ENCODE measurements at places on chromosomes 7 and 10. TPM values are rescaled to one million over a fixed set of nuclear protein-coding genes. Genes with fewer than 3 reads are reported as not detected.

The UPK3B gene
- total RNA-seq, result 1.1 TPM

The CUZD1 gene
- total RNA-seq, result 1.7 TPM

The SLC29A4 gene
- 1.7 TPM for total RNA-seq

The HIBADH gene
- total RNA-seq, result 20.3 TPM

The HABP2 gene
- total RNA-seq, result not detected

DNA sequence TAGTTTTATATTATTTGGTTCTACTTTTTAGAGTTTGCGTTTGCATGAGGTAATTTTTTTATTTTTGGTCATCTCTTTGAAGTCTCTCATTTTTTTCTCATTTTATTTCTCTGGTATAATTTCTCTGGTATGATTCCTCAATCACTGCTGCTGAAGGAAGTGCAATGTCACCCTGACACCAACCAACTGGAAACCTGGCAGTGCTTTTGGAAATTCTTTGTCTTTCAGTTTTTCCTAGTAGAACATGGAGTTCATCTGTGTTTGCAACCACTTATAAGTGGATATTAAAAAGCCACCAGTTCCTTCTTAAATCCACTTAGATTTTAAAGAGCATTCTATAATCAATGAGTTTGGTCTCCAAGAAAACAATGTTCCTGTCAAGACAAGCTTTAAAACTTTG lies 291.8 kb downstream of the PRKG1 start:
- no peak for DNase-seq
- no peak overlapping the region for H3K4me3 ChIP-seq
- no peak overlapping the region for H3K27ac ChIP-seq
- no peaks in the 10 kb centered on the region for H3K4me1 ChIP-seq

DNA sequence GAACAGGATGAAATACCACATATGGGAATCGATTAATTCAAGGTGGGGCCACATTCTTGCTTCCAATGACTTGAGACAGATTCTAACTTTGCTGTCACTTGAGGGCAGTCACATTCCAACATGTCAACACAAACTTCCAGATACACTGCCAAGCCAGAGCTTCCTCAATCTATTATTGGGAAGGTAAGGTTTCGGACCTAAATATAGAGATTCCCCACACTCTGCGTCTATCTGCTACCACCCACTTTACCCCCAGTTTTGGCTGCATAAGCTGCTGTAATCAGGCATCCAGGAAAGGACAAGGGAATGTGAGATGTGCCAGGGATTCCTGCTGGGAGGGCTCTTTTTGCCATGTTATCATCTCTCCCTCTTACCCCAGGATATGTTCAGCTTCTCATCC lies 20.5 kb upstream of the DGKI start:
- DNase-seq, result no peak
- no peak overlapping the region for H3K27ac ChIP-seq
- no peak overlapping the region for H3K4me3 ChIP-seq
- no peaks in the 10 kb centered on the region for H3K27me3 ChIP-seq
- peaks cover 4% of the 10 kb centered on the region for H3K4me1 ChIP-seq

- no peaks in the 10 kb centered on the region for H3K27me3 ChIP-seq
- H3K4me3 ChIP-seq, result no peak overlapping the region
- H3K36me3 ChIP-seq, result no peaks in the 10 kb centered on the region
- no peak for DNase-seq
Measured at GRCh38 chr7:41152179-41152678, 550.7 kb downstream of the INHBA start.

DNA sequence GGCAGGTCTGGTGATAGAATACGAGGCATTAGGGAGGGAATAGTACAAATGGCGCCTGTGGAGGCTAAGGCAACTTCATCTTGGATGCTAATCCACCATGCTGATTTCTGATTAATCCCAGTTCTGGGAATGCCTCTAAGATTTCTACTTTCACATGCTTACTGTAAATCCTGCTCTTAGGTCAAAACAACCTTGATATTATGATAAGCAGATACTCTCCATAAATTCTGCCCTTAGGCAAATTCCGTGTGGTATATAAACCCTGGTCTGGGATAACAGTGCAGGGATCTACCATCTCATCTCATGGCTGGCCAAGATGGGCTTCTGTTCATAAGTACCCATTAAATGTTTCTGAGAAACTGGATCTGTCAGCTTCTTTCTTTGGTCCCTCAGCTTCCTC lies 11.4 kb upstream of the NEUROG3 start:
- H3K36me3 ChIP-seq, result no peaks in the 10 kb centered on the region
- H3K4me1 ChIP-seq, result peaks cover 10% of the 10 kb centered on the region
- H3K27ac ChIP-seq, result no peak overlapping the region
- H3K27me3 ChIP-seq, result peaks cover 13% of the 10 kb centered on the region
- no peak for DNase-seq

GRCh38 chr10:98030991-98031431 lies 590 bp upstream of the CRTAC1 start:
- H3K4me3 ChIP-seq, result no peak overlapping the region
- H3K27me3 ChIP-seq, result peaks cover 60% of the 10 kb centered on the region
- H3K4me1 ChIP-seq, result peaks cover 3% of the 10 kb centered on the region
- DNase-seq, result no peak

DNA sequence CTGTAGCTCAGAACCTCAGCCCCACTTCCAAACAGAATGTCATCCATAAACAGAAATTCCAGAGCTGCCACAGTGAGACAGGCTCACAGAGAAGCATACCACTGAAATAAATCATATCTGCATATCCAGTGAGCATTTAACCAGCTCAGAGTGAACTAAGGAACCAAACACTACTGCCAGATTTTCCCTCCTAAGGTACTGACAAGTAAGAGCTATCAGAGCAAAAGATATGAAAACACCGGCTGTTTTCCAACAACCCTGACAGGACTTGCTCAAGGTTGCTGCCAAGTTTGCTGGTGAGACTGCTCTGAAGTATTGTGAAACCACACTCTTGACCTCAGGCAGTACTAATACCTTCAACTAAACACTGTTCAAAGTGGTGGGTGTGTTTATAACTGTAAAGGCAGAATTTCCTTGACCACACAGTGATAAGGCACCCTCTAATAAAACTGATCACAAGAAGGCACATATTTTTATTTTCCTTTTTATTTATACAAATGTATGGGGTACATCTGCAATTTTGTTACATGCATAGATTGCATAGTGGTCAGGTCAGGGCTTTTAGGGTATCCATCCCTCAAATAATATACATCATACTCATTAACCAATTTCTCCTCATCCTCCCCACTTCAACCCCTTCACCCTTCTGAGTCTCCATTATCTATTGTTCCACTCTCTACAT lies 18.3 kb downstream of the SGMS1 start:
- peaks cover 6% of the 10 kb centered on the region for H3K36me3 ChIP-seq
- no peaks in the 10 kb centered on the region for H3K27me3 ChIP-seq
- no peak for DNase-seq
- H3K4me1 ChIP-seq, result peaks cover 69% of the 10 kb centered on the region
- H3K4me3 ChIP-seq, result no peak overlapping the region

GRCh38 chr7:34806831-34807230 lies 148.8 kb downstream of the NPSR1 start:
- no peaks in the 10 kb centered on the region for H3K4me1 ChIP-seq
- peaks cover 13% of the 10 kb centered on the region for H3K27me3 ChIP-seq
- H3K27ac ChIP-seq, result no peak overlapping the region
- no peak for DNase-seq

GRCh38 chr10:74891053-74891452 lies 64.7 kb downstream of the KAT6B start:
- no peak overlapping the region for H3K4me3 ChIP-seq
- no peak for DNase-seq
- H3K27me3 ChIP-seq, result no peaks in the 10 kb centered on the region
- peaks cover 34% of the 10 kb centered on the region for H3K4me1 ChIP-seq
- no peak overlapping the region for H3K27ac ChIP-seq

- no peaks in the 10 kb centered on the region for H3K27me3 ChIP-seq
- H3K36me3 ChIP-seq, result no peaks in the 10 kb centered on the region
- H3K4me3 ChIP-seq, result peak overlapping the region; percentile 43
- DNase-seq, result no peak
- H3K4me1 ChIP-seq, result peaks cover 23% of the 10 kb centered on the region
Measured at GRCh38 chr7:151936207-151936606, 20.0 kb upstream of the GALNTL5 start.

DNA sequence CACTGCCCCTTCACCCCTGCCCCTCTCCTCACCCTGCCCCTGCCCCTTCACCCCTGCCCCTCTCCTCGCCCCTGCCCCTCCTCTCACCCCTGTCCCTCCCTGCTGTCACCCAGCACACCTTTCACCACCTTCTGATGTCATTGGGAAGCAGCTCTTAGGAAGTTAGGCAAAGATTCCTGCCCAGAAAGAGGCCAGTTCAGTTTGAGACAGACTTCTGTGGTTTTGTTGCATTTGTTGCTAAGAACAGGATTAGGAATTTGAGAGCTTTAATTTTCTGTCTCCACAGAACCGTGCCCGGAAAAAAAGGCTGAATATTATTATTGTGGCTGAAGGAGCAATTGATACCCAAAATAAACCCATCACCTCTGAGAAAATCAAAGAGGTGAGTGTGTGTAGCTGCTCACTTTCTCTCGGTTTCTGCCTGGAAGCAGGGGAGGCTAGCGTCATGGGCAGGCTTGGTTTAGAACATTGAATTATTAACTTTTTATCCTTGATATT lies 39.6 kb downstream of the PFKP start:
- H3K36me3 ChIP-seq, result peaks cover 69% of the 10 kb centered on the region
- H3K4me3 ChIP-seq, result no peak overlapping the region
- H3K27ac ChIP-seq, result no peak overlapping the region

DNA sequence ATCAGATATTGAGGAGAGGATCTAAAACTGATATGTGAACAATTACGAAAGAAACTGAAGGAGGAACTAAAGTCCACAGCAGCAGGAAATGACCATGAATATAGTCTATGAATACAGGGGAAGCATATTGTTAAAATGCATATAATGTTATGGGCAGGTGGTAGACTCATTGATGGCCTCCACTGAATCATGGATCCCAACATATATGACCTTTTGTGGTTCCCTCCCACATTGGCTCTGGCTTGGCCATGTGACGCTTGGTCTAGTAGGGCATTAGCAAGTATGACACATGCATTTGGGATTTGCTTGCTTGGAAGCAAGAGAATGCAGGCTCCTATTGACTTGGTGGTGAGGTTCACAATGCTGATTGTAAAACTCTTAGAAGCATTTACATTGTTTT lies 55.2 kb upstream of the RAB18 start:
- no peaks in the 10 kb centered on the region for H3K27me3 ChIP-seq
- no peak overlapping the region for H3K4me3 ChIP-seq
- peaks cover 4% of the 10 kb centered on the region for H3K4me1 ChIP-seq
- no peak overlapping the region for H3K27ac ChIP-seq

DNA sequence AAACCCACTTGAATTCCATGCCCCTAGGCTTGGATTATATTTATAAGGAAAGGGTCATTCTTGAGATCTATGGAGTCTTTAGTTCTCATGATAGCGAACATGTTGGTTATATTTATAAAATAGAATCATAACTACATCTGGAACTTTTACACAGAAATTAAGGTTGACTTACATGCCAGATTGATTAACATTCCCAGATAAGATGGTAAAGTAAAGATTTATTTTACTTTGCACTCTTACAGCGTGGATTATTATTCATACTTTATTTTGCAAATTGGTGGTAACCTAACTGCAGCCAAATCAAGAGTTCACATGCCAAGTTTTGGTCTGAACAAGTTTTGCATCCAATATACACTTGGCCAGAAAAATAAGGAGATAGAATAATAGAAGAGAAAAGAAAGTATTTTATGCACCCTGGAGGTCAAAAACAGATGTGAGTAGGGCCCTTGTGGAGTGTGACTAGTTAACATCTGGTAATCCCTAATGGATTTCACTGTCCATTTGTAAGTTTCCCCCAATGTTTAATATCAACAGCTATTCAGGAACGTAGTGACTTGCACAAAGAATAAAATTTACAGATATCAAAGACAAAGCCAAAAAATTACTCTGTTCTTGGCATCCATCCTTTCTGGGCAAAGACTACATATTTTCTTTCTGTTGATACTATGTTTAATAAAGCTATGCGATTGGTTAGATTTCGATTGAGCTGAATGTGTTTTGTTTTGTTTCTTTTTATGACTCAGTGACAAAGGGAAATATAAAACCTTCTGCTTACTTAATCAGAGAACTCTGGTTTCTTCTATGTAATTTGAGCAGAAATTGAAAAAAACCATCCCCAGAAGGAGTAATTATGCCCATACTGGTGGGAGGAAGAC lies 10.1 kb upstream of the TMEM26 start:
- no peaks in the 10 kb centered on the region for H3K27me3 ChIP-seq
- no peaks in the 10 kb centered on the region for H3K36me3 ChIP-seq
- no peaks in the 10 kb centered on the region for H3K4me1 ChIP-seq

All from activated CD4-positive, alpha-beta T cell treated with anti-CD3 and anti-CD28 coated beads for 36 hours (primary cell).